NCI-H1417 (cell line): ENCODE measurements at places on chromosomes 12 and 14.

DNA sequence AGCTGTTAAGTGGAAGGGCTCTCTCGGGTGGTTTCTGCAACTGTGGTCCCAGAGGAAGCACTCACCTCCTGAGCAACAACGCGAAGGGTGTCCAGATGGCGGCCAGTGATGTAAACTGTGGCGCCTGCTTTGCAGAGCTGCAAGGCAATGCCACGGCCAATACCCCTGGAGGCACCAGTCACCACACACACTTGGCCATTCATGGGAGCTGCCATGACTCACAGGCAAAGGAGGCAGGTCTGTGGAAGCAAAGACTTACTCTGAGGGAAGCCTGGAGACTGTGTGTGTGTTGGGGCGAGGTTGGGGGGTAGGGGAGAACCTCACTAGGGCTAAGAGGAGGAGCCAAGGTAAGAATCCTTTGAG lies 707 bp downstream of the DHRS1 start:
- DNase-seq: peak; percentile 45

- no peak for DNase-seq
Measured at GRCh38 chr14:69226736-69227135, 33.2 kb upstream of the GALNT16 start.

DNA sequence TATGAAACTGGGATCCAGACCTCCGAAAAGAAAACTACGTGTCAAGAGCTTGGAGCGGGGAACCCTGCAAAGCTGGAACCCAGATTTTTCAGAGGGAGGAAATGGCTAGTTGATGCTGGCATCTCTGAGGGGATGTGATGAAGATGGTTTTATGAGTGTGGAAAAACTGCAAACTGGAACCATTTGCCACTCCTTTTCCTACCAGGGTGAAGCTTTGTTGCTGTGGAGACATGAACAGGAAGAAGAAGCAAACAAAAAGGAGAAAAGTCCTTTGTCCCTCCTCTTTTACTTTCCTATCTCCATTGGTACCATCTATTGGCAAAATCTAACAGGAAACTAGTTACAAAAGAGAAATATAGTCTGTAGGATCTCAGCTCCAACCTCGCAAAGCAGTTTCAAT lies 39.2 kb downstream of the CDK17 start:
- DNase-seq: peak; percentile 27

DNA sequence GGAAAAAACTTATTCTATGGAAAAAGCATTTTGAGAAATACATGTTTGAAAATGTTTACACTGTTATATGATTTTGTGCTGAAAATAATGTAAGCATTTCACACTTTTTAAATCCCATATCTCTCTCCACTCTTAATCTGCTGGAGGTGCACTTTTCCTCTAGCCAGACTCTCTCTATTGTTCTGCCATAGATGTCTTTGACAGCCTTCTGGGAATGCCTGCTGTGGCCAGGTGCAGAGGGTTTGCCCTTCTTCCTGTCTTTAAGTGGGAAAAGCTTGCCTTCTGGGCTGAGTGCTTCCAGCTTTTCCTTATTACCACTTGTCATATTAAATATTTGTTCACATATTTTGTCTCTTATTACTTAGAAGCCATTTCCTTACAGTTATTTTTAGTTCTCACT lies 60.1 kb upstream of the PPM1H start:
- DNase-seq: peak; percentile 21

DNA sequence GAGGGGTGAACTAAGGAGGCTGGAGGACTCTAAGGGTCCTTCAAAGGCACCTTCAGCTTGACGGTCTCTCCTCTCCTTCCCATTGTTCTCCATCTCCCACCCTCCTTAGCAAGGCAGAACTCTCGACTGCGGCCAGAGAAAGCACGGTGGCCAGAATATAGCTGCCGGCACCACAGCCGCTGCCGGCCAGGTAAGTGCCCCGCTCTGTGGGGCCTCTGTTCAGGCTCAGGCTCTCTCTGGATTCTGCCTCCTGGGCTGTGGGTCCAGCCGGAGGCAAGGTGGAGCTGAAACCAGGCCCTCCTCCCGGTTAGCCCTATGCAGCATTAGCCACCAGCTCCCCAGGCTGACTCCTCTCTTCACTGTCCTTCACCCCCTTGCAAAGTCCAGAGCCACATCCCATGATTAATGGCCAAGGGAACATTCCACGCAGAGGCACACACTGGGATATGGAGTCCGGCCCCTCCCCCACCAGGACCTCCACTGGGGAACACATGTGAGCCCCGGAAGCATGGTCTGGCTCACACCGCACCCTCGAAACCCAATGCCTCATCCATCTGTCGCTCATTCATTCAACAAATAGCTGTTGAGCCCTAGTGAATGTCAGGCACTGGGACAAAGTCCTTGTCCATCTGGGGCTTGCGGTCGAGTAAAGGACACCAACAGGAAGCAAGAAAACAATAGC lies 25.2 kb downstream of the LTBP2 start:
- DNase-seq: no peak

DNA sequence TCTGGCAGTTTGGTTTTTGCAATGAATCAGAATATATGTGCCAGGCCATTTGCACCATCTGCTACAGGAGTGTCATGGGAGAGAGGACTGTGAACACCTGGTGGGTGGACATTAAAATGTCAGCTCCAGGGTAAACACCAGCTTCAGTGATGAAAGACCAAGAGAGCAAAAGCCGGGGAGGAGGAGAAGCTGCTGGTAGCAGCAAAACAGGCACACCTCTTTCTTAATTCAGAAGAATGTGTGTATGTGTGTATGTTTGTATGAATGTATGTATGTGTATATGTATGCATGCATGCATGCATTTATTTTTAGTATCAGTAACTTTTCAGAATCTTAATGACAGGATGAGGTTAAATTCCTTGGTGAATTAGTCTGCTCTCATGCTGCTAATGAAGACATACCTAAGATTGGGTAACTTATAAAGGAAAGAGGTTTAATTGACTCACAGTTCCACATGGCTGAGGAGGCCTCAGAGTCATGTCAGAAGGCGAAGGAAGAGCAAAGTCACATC lies 357.4 kb upstream of the PRICKLE1 start:
- DNase-seq: no peak

- DNase-seq: no peak
Measured at GRCh38 chr12:116400636-116401372, 123.3 kb upstream of the MED13L start.

DNA sequence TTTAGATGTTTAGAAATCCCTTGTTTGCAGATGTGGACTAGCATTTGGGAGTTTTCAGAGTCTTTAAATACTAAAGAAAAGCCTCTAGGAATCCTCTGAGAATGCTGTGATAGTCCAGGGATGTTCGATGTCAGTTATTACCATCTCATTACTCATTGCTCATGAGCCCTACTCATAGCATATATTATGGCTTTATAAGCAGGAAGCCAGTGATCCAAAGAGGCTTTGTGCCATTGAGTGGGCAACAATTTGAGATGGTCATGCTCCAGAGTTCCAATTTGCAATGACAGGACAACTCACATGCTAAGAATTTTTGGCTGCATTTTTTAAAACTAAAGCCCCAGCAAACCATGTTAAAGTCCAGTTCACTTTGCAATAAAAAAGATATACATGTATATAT lies 163.0 kb downstream of the OTOGL start:
- DNase-seq: no peak

DNA sequence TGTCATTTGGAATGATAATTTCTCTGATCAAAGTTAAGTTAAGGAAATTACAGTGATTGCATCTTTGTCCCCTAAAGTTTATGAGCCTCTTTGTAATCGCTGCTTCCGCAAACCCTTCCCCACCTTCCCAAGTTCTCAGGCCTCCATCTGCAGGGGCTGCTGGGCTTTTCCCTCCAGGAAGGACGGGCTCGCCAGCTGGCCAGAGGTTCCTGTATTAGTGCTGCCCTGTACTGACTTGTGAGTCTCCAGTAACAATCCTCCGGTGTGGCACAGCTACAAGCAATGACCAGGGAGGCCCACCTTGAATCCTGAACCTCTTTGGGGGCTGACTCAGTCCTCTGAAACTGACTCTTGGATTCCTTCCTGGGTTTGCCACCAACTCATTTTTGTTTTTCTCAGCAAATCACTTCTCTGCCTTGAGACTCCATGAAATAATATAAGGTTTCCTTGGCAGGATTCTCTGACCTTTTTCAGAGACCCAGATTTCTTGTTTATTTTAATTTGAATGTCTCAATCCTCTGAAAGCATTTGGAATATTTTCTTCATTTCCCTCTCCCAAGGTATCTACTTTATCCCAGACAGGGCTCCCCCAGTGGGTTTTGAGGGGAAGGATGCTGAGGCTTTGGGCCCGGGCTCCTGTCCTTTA lies 398.6 kb downstream of the ZFP36L1 start:
- DNase-seq: no peak

GRCh38 chr14:76922584-76922983 lies 96.4 kb downstream of the LRRC74A start:
- DNase-seq: peak; percentile 71

GRCh38 chr14:58805057-58805456 lies 167.3 kb downstream of the DACT1 start:
- DNase-seq: peak; percentile 89

DNA sequence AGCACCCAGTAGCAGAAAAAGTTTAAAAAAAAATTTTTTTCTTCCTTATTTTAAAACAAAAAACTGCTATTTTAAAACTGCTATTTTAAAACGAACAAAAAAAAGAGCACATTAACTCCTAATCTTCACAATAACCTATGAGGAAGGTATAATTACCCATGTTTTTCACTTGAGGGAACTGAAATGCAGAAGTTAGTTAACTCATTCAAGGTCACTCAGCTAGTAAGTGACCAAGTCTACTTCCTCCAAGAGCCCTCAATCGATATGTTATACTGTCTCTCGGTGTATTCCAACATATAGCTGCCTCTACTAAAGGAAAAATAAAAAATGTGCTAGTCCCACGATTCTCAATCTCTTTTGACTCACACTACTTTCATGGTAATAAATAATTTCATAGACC lies 7.8 kb downstream of the RPAP3 start:
- no peak for DNase-seq

- DNase-seq: no peak
Measured at GRCh38 chr12:14958361-14959125, 2.9 kb downstream of the ARHGDIB start.

DNA sequence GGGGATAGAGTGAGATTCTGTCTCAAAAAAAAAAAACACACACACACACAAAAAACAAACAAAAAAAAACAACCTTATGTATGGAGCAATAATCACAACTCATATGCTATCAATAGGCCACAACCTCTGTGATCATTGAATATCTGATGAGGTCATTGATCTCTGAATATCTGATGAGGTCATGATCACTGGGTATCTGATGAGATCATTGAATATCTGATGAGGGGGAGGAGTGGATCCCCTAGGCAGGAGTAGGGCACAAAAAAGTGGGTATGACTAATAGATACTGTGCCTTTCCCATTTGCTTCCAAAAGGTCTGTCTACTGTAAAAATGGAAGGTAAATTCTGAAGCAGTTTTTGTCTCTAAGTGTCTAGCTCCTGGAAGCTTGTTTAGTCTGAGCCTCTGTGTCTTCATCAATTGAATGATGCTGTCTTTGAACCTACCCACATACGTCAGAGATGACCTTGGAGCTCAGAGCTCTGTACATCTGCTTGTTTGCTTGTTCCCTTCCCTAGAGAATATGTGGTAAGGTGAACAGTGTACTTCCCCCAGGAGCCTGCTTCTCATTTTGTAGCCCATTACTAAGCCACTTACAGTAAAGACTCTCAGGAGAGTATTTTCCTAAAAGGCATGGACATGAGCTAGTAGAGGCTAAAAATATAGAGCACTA lies 13.6 kb downstream of the PAH start:
- DNase-seq: peak; percentile 78

DNA sequence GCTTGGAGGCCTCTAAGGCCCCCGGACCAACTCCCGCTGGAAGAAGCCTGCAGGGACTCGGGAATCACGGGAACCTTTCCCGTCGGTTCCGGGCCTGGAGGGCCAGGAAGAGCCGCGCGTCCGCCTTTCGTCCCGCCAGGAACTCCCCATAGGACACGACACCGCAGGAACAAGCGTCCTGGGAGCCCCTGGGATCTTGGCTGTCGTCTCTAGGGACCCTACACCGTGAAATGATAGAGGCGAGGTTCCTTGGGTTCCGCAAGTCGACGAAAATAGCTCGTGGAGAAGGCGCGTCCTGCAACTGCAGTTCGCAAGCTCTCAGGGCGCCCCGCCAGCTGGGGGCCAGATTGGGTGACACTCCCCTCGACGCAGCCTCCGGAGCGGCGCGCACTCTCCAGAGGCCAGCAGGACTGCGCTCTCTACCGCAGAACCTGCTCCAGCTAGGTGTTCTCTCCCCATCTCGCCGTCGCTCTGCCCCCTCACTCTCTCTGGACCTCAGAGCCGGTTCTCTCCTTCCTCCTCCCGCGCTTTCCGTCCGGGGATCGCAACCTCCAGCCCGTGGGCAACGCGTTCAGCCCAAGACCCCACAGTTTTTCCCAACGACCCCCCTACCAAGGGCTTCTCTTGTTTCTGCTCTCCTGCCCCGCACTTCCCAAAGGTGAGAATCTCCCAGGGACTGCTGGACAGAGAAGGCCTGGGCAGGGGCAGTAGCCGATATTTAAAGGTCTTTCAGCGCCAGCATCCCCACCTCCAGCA lies 776 bp downstream of the BMP4 start:
- DNase-seq: peak; percentile 18

DNA sequence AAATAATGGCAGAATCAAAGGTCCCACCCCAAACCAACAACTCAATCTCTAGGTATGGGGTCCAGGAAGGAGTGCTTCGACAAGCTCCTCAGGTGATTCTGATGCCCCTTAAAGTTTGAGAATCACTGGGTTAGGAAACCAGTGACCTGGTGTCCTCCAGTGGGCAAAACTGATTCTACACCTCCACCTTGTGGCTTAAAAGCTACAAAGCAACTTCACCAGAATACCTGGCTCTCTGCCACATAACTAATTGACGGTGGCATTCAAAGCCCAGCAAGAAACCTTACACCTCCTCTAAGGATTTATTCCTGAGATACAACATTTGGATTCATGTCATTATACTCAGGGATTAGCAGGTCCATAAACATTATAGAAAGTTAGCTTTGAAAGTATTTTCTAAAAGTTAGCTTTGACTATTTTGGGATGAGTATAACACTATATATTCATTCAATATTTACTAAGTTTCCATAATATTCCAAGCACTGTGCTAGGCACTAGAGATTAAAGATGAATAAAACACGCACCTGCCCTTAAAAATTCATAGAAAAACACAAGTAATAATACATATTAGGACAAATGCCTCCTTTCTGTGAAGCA lies 45.4 kb downstream of the DCAF5 start:
- peak; percentile 70 for DNase-seq

DNA sequence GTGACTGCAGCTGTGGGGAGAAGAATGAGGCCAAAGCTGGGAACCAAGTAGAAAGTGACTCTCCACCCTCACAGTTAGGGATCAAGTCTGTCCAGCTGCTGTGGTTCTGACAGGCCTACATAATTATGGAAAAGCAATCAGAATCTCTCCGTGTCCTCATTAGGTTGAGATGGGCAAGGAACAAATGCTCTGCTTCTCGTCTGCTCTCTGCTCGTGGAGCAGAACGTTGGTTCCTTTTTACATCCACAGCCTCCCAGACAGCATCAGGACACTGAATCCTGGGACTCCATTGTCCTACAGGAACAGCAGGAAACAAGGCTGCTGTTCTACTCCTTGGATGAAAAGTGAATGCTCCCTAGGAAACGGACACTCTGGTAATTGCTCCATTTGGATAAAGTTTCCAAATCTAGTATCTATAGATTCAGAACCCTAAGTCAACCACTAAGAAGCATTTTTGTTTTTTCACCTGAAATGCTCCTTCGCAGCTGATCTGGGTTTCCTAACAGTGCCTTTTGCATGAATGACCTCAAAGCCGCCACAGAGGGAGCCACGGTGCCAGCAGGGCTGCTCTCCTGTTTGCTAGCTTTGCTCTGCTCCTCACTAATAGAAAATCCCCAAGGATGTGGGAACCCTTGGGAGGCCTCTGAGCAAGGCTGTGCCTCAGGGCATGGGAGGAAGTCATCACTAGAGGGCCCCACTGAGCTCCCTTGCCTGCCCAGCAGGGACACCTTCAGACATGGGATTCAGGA lies 102.0 kb downstream of the EGLN3 start:
- DNase-seq: peak; percentile 47

- DNase-seq: no peak
Measured at GRCh38 chr14:39673734-39674133, 241.5 kb upstream of the FBXO33 start.
